ENCODE measurements at places on chromosomes 11 and 22.

GRCh38 chr22:45804319-45804985 lies 132.8 kb downstream of the ATXN10 start:
- DNase-seq, result no peak
- no peaks in the 10 kb centered on the region for H3K27me3 ChIP-seq
- H3K27ac ChIP-seq, result no peak overlapping the region
- peaks cover 3% of the 10 kb centered on the region for H3K4me1 ChIP-seq
- H3K36me3 ChIP-seq, result peaks cover 51% of the 10 kb centered on the region

DNA sequence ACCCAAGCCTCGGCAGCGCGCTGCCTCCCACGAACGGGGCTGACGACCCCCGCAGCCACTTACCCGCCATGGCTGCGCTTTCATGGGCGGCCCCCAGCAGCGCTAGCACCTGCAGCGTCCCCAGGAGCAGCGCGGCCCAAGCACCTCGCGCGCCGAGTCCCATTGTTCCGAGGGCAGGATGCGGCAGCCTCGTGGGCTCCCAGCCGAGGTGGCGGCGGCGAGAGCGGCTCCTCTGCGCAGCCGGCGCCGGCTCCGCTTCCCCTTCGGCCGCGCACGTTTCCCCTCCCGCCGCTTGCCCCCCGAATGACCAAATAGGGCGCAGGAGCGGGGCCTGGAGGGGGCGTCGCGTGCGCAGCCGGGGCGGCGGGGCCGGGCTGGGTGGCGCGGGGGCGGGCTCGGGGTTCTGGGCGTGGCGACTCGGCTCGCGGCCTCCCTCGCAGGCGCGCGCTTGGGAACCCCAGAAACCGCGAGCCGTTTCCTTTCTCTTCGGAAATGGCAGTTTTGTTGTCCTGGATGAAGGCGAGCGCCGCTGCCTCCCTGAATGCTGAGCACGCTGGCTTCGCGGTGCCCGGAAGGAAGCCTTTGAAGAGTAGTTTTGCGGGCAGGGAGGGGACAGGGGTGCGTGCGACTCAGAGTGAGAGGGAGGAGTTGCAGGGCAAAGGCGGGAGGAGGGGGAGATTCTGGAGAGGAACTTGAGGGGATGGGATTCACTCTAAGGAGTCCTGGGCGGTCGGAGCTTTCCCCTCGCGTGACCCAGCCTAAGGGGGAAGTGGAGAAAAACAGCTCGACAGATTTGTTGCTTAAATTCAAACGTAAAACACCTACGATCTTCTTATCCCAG lies at the start of gene TMEM123:
TMEM123 (minus strand) TSS at position 305 of the 841 bp plus-strand sequence; CDS start at position 163, 142 bp downstream.
- H3K4me1 ChIP-seq, result peaks cover 8% of the 10 kb centered on the region
- H3K36me3 ChIP-seq, result peaks cover 11% of the 10 kb centered on the region
- DNase-seq, result peak; percentile 90
- H3K27me3 ChIP-seq, result no peaks in the 10 kb centered on the region
- peak within 1 kb of the TSS; percentile 91 for H3K27ac ChIP-seq
- H3K4me3 ChIP-seq, result peak within 1 kb of the TSS; percentile 90

DNA sequence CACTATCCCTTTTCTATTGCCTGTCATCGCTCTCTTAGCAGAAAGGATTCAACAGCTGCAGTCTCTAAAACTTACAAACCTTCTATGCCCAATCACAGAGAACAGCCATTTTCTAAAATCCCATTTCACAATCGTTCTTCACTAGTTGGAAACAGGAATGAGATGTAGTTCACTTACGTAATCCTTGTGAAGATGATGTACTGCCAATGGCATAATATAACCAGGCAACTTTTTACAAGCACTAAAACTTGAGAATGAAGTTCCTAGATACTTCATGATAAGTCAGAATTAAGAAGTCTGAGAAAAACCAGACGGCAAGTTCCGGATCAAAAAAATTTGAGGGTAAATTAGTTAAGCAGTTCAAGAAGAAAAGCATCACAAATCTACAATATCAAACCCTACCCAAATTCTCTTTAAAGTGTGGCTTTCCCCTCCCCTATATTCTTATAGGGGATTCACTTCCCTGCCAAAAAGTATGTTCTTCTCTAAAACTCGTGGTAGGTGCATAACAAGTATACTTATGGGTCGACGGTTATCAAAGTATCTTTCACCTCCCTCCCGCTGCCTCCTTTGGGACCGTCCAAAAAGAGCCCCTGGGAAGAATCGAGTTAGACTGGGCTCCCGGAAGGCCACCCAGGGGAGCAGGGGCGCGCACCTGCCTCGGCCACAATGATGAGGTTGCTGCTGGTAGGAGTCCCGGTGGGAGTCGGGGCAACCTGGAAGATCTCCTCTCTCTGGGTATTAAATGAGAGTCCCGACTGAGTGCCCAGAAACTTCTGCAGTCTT lies 666 bp downstream of the MSANTD4 start:
- DNase-seq, result no peak
- no peaks in the 10 kb centered on the region for H3K4me1 ChIP-seq
- no peaks in the 10 kb centered on the region for H3K36me3 ChIP-seq
- H3K27me3 ChIP-seq, result no peaks in the 10 kb centered on the region
- H3K27ac ChIP-seq, result peak overlapping the region; percentile 65
- H3K4me3 ChIP-seq, result peak overlapping the region; percentile 91

GRCh38 chr11:298406-299065 lies 790 bp downstream of the IFITM5 start:
- H3K27ac ChIP-seq, result no peak overlapping the region
- peaks cover 5% of the 10 kb centered on the region for H3K4me1 ChIP-seq
- H3K4me3 ChIP-seq, result no peak overlapping the region
- H3K27me3 ChIP-seq, result no peaks in the 10 kb centered on the region

- no peak overlapping the region for H3K27ac ChIP-seq
- DNase-seq, result peak; percentile 92
- H3K36me3 ChIP-seq, result no peaks in the 10 kb centered on the region
- no peak overlapping the region for H3K4me3 ChIP-seq
- H3K4me1 ChIP-seq, result no peaks in the 10 kb centered on the region
These were observed 34.4 kb upstream of the TRIM29 start for GRCh38 chr11:120172054-120172911.
